ENCODE measurements at places on chromosomes 7 and 10.

GRCh38 chr10:89981891-89982290 is 280.5 kb downstream of the KIF20B start:
- DNase-seq = no peak

DNA sequence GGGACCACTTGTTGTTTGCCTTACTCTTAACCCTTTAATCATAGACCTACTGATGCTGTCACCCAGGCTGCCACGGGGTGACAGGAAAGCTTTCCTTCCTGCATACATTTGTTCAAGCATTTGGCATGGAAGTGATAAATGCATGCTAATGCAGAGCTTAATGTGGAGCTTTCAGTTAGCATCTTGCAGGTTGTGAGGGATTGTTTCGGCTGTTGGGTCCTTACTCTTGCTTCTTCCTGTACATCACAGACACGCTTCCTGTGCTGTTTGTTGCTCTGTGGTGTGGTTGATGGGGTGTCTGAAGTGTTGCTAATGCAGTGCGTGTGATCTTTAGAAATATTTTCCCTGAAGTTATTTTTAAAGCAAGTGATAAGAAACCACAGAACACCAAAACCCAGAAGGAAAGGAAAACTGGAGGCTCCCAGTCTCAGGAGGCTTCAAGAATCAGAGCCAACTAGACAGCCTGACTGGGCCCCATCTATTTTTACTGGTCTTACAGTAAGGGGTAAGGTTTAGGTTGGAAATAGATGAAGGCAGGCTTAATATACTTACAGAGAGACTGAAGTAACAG is 143.1 kb downstream of the CHN2 start:
- no peak for DNase-seq

DNA sequence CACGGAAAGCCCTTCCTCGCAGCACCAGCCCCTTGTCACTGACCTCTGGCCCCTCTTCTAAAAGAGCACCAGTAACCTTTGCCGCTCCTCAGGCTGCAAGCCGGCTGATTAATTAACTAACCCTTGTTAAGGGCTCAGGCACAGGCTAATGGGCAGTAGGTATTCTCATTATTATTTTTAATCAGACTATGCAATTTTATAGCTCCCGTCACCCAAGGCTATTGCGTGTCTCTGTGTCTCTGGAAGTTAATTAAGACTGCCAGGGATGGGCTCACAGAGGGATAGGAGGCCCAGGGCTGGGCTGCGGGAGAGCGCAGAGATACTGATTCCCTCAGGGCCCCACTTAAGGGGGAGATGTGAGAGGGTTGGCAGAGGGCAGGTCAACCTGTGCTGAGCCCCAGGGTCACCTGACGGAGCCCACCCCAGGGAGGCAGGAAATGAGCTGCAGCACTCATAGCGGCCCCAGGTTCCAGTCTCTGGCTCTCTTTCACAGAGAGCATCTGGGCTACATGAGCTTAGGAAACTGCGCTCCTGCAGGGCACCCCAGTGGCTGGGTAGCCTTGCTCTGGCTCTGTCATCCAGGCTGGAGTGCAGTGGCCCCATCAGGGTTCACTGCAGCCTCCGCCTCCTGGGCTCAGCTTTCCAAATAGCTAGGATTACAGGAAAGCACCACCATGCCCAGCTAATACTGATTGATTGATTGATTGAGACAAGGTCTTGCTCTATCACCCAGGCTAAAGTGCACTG is 92.2 kb upstream of the LRRC4 start:
- no peak for DNase-seq

DNA sequence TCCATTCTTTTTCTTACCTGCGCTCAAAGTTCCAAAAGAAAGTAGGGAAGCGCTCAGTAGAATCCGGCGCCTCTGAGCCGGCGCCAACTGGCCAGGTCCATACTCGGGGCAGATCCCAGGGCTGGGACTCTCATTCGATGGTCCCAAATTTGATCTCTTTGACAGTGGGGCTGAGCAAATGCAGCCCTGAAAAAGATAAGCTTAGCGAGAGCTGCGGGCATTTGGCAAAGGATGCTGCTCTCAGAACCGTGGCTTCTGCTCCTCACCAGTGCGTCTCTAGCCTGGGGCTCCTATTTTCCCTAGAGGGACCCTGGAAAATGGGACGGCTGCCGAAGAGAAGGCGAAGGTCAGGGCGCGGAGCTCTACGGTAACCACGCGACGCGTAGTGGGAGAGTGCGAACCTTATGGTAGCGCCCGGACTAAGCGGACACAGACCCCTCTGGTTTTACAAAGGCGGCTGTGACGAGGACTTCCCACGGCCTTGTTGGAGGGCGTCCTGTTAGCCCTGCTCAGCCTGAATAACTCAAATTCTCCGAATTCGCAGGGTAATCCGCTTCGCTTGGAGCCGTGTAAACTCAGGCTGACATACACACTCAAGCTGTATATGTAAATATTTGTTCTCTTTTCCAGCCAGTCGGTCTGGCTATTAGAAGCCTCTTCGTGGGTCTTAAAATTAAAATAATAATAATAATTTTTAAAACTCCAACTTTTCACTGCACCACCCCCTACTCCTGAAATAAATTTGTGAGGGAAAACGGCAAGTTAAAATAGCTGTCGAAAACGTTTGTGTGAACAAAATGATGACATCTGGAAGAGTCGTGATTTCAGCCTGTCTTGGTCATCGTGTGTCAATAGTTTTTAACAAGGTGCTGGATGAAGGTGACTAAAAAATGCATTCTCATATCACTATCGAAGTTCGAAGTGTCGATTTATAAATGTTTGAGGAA is 869 bp upstream of the TBX20 start:
- no peak for DNase-seq

DNA sequence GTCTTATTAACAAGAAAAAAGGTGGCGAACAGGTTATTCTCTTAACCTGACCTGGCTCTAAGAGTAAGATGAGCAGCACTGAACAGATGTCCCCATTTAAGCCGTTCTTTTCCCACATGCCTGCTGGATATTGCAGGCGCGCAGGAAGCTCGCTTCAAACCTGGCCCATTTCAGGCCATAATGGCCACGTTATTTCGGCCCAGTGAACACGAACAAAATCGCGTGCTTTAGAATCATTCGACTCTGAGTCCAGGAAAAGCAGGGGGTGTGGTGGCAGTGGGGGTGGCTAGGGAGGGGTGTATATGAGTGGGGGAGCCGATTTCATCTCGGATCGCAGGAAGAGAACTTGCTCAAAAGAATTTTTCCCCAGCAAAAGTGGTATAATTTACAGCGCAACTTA is 6.6 kb upstream of the SP8 start:
- DNase-seq = no peak

- peak; percentile 71 for DNase-seq
These were observed 647 bp upstream of the NACAD start for GRCh38 chr7:45089341-45089891.

DNA sequence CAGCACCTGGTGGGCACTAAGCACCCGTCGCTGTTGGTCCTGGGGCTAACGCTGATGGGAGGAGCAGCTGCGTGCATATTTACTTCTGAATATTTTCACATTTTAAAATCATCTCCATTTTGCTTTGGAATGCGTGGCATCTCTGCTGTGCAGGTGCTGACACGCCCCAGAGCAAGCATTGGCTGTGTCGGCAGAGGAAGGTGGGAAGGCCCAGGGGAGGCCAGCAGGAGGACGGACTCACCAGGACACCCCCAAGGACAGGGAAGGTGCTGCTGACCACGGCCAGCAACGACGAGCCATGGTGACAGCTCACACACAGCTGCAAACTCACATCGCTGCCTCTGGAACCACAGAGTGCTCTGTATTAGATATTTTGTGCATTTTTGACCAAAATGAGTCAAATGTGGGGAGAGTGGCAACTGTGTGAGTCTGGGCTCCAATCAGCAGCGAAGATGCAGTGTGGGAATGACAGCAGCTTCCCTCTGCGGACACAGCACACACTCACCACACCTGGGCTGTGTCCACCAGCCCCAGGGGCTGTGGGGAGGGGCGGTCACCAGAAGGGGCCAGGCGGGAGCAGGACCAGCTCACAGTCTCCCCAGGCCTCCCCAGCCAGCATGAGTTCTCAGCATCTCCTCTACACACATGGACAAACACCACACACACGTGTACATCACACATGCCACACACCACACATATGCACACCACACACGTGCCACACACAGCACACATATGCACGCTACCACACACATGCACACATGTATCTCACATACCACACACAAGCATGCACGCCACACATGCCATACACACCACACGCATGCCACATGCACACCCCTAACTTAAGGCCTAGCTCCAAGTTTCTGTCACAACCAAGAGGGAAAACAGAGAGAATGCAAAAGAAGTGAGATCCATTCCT is 58.2 kb downstream of the PTPRN2 start:
- DNase-seq = no peak

Data from AG08395 (cell line).